ENCODE measurements at places on chromosomes 1 and 21. TPM values are rescaled to one million over a fixed set of nuclear protein-coding genes. Genes with fewer than 3 reads are reported as not detected.
A peak's percentile ranks its signal among the peaks of the same experiment; 100 is the strongest.

DNA sequence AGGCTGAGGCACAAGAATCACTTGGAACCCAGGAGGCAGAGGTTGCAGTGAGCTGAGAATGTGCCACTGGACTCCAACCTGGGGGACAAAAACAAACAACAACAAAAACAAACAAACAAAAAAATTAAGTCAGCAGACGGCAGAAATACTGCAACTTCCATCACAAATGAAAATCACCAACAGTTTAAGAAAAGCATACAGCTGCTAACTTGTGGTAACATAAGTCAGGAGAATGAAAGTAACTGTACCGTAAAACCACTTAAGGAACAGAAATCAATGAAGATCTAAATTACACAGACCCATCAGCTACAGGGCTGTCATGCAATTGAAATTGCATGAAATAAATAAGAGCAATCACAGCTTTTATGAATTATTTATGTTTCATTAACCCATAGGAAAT lies 25.0 kb downstream of the MCOLN2 start:
- DNase-seq = no peak

The SV2A gene
- total RNA-seq = 3.4 TPM

DNA sequence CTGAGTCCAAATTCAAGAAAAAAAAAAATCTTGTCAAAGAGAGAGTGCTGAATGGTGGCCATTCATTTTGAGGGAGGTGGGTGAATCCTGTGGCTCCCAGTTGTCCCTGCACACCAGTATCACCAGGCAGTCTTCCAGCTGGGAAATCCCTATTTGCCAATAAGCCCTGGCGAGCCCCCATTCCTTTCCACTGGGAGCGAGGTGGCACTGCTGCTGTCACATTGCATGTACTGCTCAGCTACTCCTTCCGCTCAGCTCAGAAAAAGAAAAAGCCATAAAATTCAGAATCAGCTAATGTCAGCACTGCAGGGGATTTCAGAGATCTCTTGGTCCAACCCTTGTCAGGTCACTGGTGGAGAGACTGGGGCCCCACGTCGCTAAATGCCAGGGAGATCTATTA lies 298.5 kb downstream of the OMA1 start:
- no peak for DNase-seq

The TMEM61 gene
- total RNA-seq = 2.3 TPM

- no peak for DNase-seq
These were observed 67.9 kb downstream of the NOS1AP start for GRCh38 chr1:162137179-162137960.

GRCh38 chr1:220176540-220176939 lies 82.6 kb downstream of the IARS2 start:
- DNase-seq = no peak

GRCh38 chr1:205326812-205327466 lies 5.4 kb upstream of the NUAK2 start:
- DNase-seq = no peak

- DNase-seq = no peak
These were observed 128.2 kb downstream of the LBR start for GRCh38 chr1:225299624-225300023.

DNA sequence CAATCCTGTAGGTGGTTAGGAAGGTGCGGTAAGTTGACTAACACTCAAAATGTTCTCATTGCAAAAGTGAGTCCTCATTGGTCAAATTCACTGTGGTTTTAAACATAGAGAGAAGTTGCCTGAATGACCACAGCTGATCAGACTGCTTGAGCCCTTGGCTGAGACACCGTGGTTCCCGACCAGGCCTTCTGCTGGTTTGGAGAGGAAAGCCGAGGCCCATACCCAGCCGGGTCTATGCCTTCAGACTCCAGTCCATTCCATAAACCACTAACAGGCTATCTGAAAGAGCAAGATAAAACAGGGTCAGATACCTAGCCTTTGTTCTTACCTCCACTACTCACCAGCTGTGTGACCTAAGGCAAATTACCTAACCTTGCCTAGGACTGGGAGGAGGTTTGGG lies 133.9 kb downstream of the LMX1A start:
- no peak for DNase-seq

DNA sequence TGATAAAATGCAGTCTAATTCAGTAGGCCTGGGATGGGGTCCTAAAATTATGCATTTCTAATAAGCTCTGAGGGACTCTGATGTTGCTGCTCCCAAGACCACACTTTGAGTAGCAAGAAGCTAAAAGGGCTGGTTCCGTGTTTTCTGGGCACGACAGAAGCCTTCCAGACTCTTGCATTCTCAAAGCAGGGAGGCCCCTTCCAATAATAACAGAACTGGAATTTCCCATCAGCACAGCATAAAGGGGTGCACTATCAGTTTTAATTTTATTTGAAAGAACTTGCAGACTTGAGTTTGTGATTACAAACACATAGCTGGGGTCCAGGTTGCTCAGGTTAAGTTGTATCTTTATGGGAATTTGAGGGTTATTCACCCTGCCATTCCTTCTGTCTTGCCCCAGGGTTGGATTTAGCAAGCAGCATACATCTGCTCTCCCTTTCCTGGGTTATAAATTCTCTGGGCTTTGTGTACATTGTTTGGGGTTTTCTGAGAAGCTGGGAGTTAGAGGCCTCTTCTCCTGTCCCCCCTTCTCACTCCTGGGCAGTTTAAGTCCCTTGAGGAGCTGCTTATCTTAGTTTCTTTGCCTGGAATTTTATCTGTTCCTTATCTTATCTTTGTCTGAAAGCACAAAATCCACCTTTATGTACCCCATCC lies 94.2 kb upstream of the SLC2A1 start:
- DNase-seq = no peak

The MYCBP gene
- 21.4 TPM for total RNA-seq

DNA sequence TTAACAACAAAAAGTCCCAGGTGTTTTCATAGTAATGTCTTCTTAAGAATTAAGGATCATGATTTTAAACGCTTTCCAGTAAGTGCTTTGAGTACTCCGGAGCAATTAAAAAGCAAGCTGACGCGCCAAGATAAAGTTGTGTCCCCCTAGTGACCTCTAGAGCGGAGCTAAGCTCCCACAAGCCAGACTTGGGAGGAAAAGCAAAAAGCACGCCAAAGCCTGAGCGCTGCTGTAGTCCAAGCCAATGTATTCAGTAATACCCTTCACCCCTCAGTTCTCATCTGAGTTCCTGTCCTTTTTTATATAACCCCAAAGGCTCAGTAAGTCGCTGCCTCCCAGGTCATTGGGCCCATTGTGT lies 3.5 kb upstream of the SLC44A5 start:
- DNase-seq = no peak

The ALG14 gene
- 8.5 TPM for total RNA-seq

GRCh38 chr1:30536530-30536929 lies 186.9 kb downstream of the MATN1 start:
- no peak for DNase-seq

GRCh38 chr1:112188611-112189010 lies 199.1 kb upstream of the KCND3 start:
- DNase-seq = no peak

DNA sequence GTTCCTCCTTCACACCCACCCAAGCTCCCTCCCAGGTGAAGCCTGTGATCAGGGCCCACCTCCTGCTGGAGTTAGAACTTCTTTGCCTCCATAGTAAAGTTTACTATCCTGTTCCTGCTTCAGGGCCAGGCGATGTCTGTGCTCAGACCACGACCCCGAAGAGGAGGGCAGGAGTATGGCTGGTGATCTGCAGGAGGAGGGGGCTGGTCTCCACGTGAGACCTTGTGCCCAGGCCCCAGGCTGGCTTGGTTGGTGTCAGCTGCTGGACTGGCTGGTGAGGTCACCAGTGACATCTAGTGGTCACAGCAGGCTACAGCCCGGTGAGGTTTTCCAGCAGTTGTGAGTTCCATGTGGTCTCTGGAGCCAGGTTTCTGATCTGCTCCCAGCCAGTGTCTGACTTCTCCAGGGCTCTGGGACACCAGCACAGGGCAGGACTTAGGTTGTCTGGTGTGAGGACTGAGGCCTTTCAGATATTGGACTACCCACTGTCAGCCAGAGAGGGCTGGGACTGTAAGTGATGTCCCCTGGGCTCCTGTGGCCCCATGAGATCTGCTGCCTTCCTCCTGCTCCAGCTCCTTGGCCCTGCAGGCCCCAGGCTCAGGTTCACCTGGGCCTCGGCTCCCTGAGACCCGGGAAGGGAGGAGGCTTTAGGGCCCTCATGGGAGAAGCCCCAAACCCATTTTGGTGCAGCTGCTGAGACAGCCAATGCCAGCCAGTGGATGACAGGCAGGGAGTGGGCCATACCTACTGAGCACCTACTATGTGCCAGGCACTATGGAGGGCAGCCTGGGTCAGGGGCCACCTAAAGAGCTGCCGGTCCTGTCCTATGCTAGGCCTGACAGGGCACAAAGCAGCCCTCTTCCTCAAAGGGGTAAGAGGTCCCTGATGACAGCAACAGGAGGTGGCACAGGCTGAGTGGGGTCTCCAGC lies 6.0 kb upstream of the UBL4B start:
- peak; percentile 68 for DNase-seq

DNA sequence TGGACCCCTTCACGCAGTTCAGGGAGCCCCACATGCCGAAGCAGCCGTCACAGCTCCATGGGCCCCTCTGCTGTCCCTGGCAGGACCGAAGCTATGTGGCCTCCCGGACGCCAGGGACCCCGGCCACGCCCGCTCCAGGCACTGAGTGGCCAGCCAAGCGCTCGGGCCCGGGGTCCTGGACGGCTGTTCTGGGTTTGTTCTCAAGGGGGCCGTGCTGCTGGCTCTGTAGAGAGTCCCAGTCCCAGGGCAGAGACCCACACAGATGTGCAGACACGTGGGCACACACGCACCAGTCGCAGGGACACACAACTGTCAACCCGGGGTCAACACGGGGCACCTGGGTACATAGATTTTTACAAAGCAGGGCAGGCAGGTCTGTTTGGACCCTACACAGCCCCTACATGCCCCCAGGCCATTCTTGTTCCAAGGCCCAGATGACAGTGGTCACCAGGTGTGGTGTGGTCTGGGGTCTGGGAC lies 6.7 kb downstream of the B3GALT6 start:
- no peak for DNase-seq

DNA sequence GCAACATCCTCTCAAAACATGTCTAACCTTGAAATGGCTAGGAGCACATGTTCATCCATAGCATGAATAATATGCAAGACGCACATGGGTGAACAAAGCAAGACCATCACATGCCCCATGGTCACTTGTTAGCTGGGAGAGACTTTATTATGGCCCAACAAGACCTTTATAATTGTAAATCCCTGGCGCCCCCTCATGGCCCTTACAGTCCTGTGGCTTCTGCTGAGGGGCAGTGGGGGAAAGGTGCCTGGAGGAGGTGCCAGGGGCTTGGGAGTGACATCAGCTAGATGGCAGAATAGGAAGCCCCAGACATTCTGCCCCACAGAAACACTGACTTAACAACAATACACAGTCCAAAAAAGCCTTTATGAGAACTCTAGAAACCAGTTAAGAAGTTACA lies 51.7 kb downstream of the CSMD2 start:
- DNase-seq = no peak

DNA sequence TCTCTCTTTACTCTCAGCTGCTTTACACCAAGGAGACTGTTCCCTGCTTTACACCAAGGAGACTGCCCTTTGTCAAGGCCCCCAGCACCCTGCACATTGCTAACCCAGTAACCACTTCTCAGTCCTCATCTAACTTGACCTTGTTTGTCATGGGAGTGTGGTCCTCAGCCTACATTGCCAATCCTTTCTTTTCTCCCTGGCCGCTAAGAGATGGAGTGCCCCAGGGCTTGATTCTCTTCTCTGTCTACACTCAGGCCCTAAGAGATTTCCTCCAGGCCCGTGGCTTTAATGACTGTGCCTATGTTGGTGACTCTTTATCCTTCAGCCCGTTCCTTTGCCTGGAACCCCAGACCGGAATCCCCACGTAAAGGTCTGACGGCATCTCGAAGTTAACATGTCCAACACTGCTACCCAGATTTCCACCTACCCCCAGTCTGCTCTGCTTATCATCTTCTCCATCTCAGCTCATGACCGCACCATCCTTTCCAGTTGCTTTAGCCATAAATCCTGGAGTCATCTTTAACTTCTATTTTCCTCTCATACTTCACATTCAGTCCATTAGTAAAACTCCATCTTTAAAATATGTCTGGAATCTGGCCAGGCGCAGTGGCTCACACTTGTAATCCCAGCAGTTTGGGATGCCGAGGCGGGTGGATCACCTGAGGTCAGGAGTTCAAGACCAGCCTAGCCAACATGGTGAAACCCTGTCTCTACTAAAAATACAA lies 9.5 kb upstream of the SEMA4A start:
- DNase-seq = no peak

DNA sequence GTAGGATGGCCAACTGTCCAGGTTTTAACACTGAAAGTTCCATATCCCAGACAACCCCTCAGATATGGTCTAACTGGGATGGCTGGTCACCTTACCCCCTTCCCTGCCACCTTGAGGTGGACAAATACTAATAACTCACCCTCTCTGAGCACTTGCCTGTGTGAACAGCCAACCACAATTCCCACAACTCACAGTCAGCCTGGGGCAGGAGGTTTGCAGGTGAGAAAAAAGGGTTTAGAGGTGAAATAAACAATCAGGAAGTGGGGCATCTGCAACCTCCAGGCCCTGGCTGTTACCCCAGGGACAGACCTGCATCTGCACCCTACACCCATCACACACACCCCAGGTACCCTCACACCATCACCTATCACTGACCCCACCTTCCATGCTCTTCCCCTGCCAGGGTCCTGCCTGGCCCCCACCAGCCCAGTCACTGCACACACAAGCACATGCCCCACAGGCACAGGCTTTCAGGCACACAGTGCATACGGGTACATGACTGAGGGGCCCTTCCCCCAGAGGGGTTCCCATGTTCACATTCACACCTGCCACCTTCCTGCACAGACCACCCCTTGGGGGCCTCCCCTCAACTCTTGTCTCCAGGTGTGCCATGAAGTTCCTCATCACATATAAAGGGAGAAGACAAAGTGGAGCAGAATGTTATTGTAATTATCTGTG lies 679.5 kb downstream of the MATN1 start:
- DNase-seq = no peak

The RNF207 gene
- total RNA-seq = 26.6 TPM

The VAV3 gene
- 2.4 TPM for total RNA-seq

The CD53 gene
- 39.4 TPM for total RNA-seq

The BNIPL gene
- total RNA-seq = 0.66 TPM
